ENCODE measurements at places on chromosomes 6 and 20.

DNA sequence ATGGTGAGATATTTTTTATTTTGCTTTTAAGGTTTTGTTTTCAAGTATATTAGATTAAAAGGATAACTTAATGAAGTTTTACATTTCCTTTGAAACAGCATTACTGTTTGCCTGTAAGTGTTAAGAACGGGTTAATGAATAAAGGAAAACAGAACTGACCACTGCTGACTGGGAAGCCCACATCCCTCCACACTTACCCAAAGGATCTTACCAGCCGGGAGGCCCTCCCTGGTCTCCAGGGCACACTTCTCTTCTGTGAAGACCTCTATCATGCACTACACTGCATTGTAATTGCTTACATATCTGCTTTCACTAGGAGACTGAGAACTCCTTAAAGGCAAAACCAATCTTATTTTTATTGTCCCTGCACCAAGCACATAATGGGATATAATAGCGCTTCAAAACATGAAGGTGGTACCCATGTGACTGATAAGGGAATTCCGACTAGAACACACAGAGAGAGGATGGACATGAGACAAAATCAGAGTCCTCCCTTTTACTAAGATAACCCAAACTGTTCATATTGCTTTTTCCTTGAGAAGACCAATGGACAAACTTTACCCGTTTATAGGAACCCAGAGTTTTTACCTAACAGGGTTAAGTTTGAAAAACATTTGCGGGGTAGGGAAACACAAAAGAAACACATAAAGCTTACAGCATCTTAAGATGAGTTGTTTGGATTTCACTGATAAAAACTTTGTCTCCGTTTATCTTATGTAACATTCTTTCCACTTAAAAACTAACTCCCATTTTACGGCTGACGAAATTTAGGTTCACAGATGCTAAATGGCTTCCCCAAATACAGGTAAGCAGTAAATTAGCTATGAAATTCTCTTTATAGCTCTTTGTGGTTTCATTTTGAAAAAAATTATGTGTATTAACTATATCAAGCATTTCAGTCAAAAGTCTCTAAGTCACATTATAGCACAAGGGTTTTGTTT is 8.7 kb downstream of the EZR start:
- DNase-seq = no peak

- no peak for DNase-seq
These were observed 7.2 kb upstream of the FAM50B start for GRCh38 chr6:3841711-3842565.

GRCh38 chr6:159469443-159469842 is 223.6 kb downstream of the SOD2 start:
- no peak for DNase-seq

GRCh38 chr6:104428184-104428583 is 431.5 kb downstream of the HACE1 start:
- DNase-seq = no peak

- no peak for DNase-seq
These were observed 42.3 kb downstream of the MYLK4 start for GRCh38 chr6:2708456-2708855.

DNA sequence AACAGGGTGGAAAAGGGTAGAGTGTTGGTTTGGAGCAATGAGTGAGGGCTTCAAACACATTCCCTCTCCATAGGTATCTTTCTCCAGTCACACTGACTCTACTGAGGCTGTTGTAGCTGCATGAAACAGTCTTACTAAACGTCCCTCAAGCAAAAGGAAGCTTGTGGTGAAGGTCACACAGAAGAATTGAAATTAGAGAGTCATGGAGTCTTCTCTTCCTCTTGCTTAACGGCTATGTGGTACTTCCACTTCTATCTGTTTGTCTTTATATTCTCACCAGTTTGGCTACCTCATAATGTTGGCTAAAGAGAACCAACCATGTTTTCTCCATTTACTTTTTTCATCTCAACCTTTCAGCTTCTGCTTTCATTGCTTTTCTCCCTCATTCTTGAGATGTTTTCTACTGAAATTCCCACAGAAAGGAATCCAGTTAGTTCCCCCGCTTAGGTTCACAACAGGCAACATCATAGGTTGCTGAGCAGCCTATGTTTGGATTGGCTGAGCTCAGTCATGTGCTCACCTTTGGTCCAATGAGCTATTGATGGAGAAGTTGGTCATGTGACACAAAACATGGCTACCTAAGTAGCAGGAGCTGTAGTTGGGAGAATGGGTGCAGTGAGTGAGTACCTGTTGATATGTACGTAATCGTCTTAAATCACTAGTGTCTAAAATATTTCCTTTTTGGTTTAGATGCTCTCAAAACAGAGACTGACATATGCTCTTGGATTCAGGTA is 99.8 kb downstream of the SNAP25 start:
- DNase-seq = peak; percentile 22

DNA sequence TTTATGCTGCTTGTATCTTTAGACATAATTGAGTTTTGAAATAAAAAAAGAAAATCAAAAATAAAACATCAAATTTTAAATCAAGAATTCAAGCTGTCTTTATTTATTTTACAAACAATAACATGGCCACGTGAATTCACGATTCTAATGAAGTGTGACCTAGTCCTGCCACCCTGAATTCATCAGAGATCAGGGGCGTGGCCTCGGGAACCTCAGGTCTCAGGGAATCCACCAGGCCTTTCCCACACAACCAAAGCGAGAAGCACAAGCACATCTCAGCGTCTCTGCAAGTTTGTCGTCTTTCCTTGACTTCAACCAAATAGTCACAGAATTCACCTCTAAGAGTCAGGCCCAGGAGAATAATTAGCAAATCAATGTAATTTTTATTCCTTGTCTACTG is 107.9 kb downstream of the DACT2 start:
- no peak for DNase-seq

GRCh38 chr6:134754013-134754690 is 195.7 kb downstream of the ALDH8A1 start:
- no peak for DNase-seq

DNA sequence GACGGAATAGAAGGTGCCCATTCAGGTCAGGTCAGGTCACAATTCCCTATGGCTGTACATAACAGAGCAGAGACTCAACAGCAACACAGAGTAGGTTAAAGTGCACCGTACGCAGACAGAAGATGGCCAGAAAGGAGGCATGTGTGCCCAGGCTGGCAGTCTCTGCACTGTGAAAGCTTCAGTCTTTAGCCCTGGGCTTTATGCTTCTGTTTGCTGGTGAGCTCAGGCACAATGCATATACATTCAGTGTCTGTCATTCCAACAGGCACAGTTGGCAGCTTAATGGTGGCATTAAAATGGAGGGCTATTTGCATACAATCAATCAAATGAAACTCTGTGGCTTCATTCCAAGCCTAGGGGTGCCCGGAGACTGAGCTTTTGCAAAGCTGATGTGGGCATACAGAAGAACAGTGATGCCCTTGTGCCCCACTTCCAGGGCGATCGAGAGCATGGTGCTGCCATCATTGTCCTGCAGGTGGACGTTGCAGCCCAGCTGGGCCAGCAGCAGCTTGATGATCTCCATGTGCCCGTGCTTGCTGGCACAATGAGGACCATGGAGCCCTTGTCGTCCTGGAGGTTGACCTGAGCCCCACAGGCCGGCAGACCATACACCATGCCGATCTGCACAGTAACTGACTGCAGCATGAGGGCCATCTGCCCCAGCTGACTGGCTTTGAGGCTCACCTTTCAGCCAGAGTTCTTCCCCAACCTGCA is 22.4 kb downstream of the TRMT6 start:
- no peak for DNase-seq

- DNase-seq = peak; percentile 51
These were observed 88.7 kb downstream of the ARHGAP18 start for GRCh38 chr6:129621252-129621651.

DNA sequence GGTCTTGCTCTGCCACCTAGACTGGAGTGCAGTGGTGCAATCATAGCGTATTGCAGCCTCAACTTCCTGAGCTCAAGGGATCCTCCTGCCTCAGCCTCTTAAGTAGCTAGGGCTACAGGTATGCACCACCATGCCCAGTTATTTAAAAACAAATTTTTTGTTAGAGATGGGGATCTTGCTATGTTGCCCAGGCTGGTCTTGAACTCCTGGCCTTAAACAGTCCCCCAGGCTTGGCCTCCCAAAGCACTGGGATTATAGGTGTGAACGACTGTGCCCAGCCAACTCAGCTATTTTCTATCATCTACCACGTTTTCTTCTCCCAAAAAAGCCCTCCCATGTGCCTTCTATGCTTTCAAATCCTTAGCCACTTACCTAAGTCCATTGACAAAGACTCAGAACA is 243.7 kb upstream of the SOX4 start:
- no peak for DNase-seq

DNA sequence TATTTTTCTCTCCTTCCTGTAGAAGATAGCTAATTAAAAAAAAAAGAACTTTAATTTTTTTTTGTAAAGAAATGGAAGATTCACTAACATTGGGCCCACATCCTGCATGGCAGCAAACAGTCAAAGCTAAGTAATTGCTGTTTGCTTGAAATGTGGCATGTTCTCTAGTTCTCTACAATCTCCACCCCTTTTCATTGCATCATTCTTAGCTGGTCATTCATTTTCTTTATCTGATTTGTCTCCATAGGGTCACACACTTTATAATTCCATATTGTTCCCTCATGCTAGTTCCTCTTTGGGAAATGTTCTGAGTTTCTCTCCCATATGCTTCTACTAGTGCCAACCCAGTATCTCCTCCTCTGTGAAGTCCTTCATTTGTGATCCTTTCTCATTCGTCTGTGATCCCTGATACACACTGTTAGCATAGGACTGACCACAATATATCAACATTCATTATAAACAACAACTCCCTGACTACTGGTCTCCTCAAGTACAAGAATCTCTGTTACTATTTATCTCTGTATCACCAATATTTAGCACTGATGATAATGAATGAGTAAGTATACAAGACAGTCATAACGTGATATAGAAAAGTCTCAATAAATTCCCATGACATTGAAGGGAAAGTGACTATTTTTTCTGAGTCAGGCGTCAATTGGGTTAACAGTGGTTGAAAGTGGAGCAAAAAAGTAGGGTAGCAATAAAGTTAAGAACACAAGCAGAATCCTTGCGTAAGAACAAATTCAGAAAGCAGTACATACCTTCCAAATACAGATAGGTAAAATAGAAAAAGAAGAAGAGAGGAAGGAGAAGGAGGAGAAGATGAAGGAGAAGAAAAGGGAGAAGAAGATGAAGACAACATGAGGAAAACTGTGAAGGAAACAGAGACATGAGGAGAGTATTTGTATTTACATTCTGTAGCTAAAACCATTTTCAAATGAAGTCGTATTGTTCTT is 33.2 kb upstream of the MYB start:
- no peak for DNase-seq

DNA sequence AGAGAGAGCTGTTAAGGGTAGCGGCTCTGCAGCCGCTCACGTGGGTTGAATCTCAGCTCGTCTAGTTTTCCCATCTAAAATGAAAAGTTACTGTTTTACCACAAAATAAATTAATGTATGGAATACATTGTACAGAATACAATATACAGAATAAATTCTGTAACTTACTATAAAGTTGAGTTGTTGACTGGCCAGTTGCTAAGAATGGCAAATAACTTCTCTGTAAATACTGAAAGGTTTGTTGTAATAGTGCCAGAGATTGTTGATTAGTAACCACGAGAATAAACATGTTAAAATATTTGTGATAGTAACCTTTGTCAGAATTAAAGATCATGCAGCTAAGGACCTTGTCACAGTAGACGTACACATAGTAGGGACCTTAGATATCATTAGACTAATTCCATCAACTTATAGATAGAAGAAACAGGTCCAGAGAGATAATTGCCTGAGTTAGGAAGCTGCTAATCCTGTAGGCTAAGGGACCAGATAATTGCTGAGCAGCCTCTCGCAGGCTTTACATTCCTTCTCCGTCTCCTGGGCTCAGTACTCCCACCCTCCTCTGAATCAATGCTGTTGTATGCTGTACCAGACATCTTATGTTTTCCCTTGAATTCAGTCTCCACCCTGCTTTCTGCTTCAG is 544 bp upstream of the NRM start:
- DNase-seq = no peak

- DNase-seq = no peak
These were observed 370.1 kb downstream of the FOXA2 start for GRCh38 chr20:22214296-22214695.

- DNase-seq = no peak
These were observed 51.7 kb downstream of the CHMP4B start for GRCh38 chr20:33862709-33863403.

GRCh38 chr20:38137441-38138037 is 27.5 kb downstream of the TGM2 start:
- no peak for DNase-seq

GRCh38 chr6:72704979-72705378 is 83.1 kb downstream of the KCNQ5 start:
- DNase-seq = no peak

- no peak for DNase-seq
These were observed 336.8 kb downstream of the RFPL4B start for GRCh38 chr6:112683926-112684325.

DNA sequence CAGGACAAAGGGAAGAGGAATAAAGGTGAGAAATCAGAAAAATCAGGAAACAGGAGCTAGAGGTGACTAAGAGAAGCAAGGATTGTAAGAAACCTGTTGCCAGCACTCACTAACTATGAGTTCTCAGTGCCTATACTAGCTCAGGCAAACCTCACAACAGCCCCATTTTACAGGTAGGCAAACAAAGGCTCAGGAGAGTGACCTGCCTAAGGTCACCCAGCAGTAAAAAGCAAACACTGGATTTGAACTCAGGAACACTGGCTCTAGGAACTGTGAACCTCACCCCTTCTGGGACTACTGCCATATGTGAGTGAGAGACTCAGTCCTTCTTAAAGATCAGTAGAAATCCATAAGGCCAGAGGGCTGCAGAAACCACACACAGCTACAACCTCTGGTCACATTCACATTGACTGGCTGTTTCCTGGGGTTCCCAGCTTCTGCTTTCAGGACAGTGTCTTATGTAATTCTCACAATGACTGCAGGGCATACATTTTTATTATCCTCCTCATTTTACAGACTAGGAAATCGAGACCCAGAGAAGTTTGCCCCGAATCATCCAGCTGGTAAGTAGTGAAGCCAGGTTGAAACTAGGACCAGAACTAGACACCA is 80.7 kb upstream of the MAFB start:
- peak; percentile 84 for DNase-seq

GRCh38 chr6:95325916-95326315 is 251.4 kb upstream of the MANEA start:
- DNase-seq = peak; percentile 1

- no peak for DNase-seq
These were observed 69.9 kb downstream of the TOX2 start for GRCh38 chr20:43984587-43984986.

GRCh38 chr6:56406276-56407269 is 159.2 kb upstream of the COL21A1 start:
- DNase-seq = no peak

GRCh38 chr20:37552415-37552814 is 24.7 kb upstream of the BLCAP start:
- peak; percentile 41 for DNase-seq

DNA sequence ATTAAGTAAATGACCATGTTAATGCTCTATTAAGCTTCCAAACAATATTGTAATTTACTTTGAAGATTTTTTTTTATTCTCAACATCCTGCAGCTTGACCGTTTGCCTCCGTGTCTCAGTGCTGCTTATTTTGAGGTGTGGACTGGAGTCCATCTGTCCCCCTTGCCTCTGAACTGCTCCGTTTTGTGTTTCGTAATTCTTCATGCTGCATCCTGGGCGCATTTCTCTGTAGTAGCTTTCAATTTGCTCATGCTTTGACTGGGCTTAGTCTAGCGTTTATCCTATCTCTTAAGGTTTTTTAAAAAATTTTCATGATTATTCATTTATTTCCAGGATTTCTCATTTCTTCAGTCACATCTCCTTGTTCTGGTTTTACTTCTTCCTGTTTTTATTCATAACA is 37.8 kb downstream of the PTPN1 start:
- DNase-seq = no peak

All from inflammatory macrophage treated with lipopolysaccharide for 4 hours (primary cell).